ENCODE measurements at places on chromosomes 1 and 21.

- DNase-seq: no peak
Observed at GRCh38 chr1:53315046-53315445, 12.8 kb downstream of the LRP8 start.

DNA sequence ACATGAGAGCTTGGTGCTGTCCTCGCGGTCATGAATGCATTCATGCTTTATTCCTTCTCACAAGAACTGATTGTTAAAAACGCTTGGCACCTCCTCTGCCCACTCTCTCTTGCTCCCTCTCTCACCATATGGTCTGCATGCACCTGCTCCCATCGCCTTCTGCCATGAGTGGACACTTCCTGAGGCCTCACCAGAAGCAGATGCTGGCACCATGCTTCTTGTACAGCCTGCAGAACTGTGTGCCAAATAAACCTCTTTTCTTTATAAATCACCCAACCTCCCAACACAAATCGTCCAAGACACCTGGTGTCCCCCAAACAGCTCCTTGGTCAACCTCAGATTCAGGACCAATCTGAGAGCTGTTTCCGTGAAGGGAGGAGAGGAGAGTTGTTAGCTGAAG, 43.3 kb upstream of the PCBP3 start:
- DNase-seq: no peak

DNA sequence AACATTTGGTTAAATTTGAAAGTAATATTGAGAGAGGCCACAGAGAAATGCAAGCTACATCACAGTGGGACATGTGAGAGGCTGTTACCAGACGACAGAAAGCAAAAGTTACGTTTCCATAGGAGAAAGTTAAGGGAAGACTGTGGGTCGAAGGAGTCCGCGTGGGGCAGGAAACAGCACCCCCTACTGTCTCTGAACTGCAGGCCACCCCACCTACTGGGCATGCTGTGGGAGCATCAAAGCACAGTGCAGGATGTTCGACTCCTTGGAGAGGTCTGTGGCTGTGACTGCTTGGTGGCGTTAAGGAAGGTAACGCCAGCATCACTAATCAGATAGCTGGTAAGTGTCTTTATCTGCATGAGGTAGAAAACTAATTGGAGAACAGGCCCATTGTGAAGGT, 123.9 kb downstream of the PTBP2 start:
- peak; percentile 64 for DNase-seq

GRCh38 chr1:245416781-245417180, 262.0 kb downstream of the KIF26B start:
- no peak for DNase-seq

- DNase-seq: peak; percentile 46
Observed at GRCh38 chr1:111201275-111202090, 1.0 kb upstream of the DENND2D start.

DNA sequence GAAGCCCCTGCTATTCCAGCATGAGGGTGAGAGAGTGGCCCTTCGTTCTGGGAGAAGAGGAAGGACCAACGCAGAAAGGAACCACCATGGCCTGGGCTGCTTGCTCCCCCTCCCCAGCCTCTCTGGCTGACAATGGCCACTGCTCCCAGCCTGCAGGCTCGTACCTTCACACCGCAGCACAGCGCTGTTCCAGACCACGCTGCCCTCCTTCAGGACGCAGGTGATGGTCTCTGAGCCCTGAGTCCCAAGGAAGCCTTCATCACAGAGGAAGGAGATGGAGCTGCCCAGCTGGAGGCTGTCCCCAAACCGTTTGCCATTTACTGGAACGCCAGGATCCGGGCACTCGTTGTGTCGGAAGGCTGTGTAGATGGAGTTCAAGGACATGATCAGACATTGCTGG, 124.9 kb upstream of the HMGB4 start:
- DNase-seq: no peak

- DNase-seq: no peak
Observed at GRCh38 chr1:173866413-173867115, 1.2 kb downstream of the GAS5 start.

DNA sequence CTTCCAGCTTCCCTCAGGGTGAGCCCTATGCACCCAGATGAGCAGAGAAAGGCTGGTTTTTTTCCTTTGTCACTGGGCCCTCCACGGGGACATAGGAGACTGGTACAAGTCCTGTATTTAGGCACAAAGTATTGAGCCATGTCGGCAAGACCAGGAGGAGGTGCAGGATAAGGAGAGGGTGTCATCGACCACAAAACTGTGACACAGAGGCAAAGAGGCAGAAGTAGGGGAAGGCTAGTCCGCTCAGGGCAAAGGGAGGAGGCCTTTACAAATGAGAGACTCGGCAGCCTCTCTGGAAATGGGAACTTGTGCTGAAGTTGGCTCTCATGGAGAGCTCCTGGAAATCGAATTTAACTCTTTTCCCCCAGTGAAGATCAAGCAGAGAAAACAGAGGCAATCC, 70.7 kb upstream of the CAMK1G start:
- DNase-seq: no peak

- DNase-seq: peak; percentile 51
Observed at GRCh38 chr1:23103001-23103889, 65.4 kb downstream of the LUZP1 start.

DNA sequence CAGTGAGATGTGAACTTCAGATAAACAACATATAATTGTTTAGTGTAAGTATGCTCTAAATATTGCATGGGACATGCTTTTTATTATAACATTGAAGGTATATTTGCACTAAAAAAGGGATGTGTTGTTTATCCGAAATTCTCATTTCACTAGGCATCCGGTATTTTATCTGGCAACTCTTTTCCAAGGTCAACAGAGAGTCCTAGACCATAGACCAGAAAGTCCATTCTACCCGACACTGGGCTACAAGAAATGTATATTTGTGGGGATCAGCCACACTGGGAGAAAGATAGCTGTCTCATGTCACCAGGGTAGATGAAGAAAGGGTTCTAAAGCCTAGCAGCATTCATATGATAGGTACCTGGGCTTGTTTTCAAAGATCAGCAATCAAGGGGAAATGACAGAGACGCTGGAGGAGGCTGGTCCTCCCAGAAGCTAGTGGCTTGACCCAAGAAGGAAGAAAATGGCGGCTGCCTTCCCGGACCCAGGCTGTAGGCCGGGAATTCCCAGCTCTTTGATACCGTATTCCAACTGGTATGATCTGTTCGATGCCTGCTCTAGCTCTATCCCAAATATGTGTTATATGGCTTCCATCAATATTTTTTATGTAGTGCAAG, 161.1 kb upstream of the IRF2BP2 start:
- no peak for DNase-seq

- no peak for DNase-seq
Observed at GRCh38 chr1:230517326-230517725, 91.2 kb upstream of the PGBD5 start.

All from activated CD4-positive, alpha-beta T cell treated with anti-CD3 and anti-CD28 coated beads for 36 hours (primary cell).